Mesendoderm (in vitro differentiated cells): ENCODE measurements at places on chromosomes 2 and 18.

DNA sequence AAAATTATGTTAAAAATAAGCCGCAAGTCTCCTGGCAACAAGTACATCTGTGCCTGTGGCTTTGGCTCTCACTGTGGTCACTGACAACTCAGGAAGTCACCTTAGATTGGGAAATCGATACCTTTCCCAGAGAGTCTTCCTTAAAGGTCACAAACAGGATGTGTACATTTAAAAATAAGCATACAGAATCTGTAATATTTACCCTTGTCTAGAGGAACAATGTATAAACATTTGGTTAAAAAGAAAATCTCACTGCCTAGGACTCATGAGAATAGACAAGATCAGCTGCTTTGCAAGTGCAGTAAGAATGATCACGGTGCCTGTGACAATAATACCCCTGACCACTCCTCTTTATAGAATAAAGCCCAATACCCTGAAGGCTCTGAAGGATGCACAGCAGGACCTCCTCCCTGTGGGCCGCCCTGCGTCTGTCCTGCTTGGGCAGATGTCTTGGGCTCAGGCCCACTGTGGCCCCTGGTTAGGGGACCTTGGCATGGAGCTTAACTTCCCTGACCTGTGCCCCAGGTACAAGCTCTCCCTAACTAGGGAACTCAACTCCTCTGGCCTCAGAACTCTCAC is 98.0 kb upstream of the MGAT4A start:
- H3K36me3 ChIP-seq: no peaks in the 10 kb centered on the region
- DNase-seq: no peak
- no peak overlapping the region for H3K27ac ChIP-seq
- no peaks in the 10 kb centered on the region for H3K27me3 ChIP-seq

- no peak overlapping the region for H3K27ac ChIP-seq
- no peaks in the 10 kb centered on the region for H3K36me3 ChIP-seq
- H3K4me1 ChIP-seq: no peaks in the 10 kb centered on the region
- H3K27me3 ChIP-seq: no peaks in the 10 kb centered on the region
- no peak for DNase-seq
- H3K4me3 ChIP-seq: no peak overlapping the region
Observed at GRCh38 chr2:8244639-8245038, 437.2 kb upstream of the ID2 start.

DNA sequence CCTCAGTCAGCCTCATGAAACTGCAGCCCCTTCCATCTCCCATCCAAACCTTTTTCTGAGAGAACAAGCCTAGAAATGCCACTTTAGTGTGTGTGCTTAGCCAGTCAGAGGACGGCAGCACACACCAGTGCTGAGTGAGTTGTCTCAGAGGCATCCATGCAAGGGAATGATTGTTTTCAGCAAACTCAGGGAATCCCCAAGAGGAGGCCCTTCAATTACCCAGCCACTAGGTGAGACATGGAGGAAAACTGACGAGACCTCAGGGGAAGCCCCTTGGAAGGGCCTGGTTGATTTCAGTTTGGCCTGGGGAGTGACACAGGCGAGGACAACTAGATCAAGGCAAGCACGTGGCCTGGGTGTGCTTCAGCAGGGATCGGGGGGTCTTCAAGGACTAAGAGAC is 49.7 kb downstream of the APOB start:
- no peak overlapping the region for H3K4me3 ChIP-seq
- no peak overlapping the region for H3K27ac ChIP-seq
- no peaks in the 10 kb centered on the region for H3K27me3 ChIP-seq

- no peaks in the 10 kb centered on the region for H3K27me3 ChIP-seq
- DNase-seq: peak; percentile 5
- no peak overlapping the region for H3K4me3 ChIP-seq
- H3K27ac ChIP-seq: no peak overlapping the region
- H3K36me3 ChIP-seq: no peaks in the 10 kb centered on the region
Observed at GRCh38 chr18:39414009-39414700, 1848.6 kb upstream of the CELF4 start.

GRCh38 chr2:231181860-231182512 is 16.4 kb upstream of the ARMC9 start:
- no peaks in the 10 kb centered on the region for H3K27me3 ChIP-seq
- no peaks in the 10 kb centered on the region for H3K4me1 ChIP-seq
- no peak overlapping the region for H3K4me3 ChIP-seq
- DNase-seq: peak; percentile 64

GRCh38 chr2:39851251-39851650 is 72.2 kb upstream of the THUMPD2 start:
- no peaks in the 10 kb centered on the region for H3K4me1 ChIP-seq
- no peaks in the 10 kb centered on the region for H3K27me3 ChIP-seq
- H3K4me3 ChIP-seq: no peak overlapping the region
- H3K27ac ChIP-seq: no peak overlapping the region

GRCh38 chr2:127504552-127505430 is 21.5 kb downstream of the IWS1 start:
- no peaks in the 10 kb centered on the region for H3K4me1 ChIP-seq
- no peak for DNase-seq
- no peaks in the 10 kb centered on the region for H3K27me3 ChIP-seq

DNA sequence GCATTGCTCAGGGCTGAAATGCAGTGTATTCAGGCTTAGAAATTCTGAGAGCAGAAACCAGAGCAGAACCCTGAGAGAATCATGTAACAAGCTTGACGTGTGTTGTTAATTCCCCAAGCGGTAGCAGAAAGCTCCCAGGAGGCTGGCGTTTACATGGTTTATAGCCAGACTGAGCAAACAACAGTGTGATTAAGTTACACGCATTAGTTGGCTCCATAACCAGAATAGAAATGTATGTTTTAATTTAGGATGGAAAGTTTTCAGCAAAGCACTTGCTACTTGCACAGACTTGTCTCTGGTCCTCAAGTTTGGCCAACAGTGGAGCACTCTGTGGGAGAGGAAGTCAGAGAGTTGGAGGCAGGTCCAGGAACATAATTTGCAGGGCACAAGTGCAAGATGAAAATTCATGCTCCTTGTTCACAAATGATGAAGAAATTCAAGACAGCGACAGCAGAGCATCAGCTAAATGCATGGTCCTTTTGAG is 69.3 kb downstream of the MAPK4 start:
- no peak overlapping the region for H3K4me3 ChIP-seq
- H3K27me3 ChIP-seq: no peaks in the 10 kb centered on the region
- H3K4me1 ChIP-seq: no peaks in the 10 kb centered on the region
- DNase-seq: no peak

GRCh38 chr2:37070931-37071330 is 13.2 kb downstream of the HEATR5B start:
- no peak overlapping the region for H3K27ac ChIP-seq
- peaks cover 2% of the 10 kb centered on the region for H3K36me3 ChIP-seq
- DNase-seq: no peak
- no peaks in the 10 kb centered on the region for H3K27me3 ChIP-seq
- no peaks in the 10 kb centered on the region for H3K4me1 ChIP-seq

DNA sequence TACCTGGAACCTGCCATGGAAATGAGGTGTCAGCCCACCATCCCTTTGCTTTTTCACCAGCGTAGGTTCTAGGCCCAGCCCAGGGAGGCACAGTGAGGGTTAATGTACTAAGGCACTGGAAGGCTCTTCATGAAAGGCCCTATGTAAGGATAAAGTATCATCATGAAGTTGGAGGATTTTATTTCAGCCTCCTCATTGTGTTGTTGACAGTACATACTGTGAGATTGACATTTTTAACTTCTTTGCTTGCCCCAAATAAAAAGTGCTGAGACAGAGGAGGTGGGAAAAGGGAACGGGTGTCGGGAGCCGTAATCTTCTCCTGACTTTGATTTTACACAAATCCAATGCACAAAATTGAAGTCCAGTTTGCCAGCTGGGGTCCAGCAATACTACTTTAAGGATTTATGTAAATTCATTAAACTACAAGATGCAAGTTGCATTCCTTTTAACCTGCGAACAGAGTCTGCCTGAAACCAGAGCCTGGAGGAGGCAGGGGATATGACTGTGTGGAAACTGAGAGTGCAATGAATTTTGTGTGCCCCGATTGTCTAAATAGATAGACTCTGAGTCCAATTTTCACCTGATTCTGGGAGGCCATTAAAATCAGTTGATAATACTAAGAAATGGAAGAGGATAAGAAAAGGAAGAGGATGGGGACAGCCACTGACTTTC is 5.4 kb upstream of the NCKAP5 start:
- no peaks in the 10 kb centered on the region for H3K36me3 ChIP-seq
- H3K4me3 ChIP-seq: no peak overlapping the region
- no peak for DNase-seq
- H3K27ac ChIP-seq: no peak overlapping the region
- H3K27me3 ChIP-seq: no peaks in the 10 kb centered on the region
